ENCODE measurements at places on chromosomes 6 and 20.

GRCh38 chr20:13684566-13685222 is 46.0 kb upstream of the TASP1 start:
- peak; percentile 10 for DNase-seq

- peak; percentile 21 for DNase-seq
Measured at GRCh38 chr6:4134841-4135664, at the start of gene ECI2. Gene ECI2, minus strand, starts transcription at chr6:4135575. Its CDS starts 15 bp downstream, at chr6:4135560.

GRCh38 chr20:19473922-19474286 is 261.5 kb downstream of the SLC24A3 start:
- no peak for DNase-seq

- DNase-seq, result no peak
Measured at GRCh38 chr20:8156235-8157079, 24.4 kb downstream of the PLCB1 start.

- no peak for DNase-seq
Measured at GRCh38 chr6:148192310-148192709, 150.3 kb upstream of the SASH1 start.

GRCh38 chr20:17895641-17896171 is 72.9 kb downstream of the SNX5 start:
- no peak for DNase-seq

GRCh38 chr6:142892254-142893021 is 52.5 kb downstream of the HIVEP2 start:
- DNase-seq, result no peak

GRCh38 chr6:12911427-12911826 is 194.9 kb downstream of the PHACTR1 start:
- no peak for DNase-seq

DNA sequence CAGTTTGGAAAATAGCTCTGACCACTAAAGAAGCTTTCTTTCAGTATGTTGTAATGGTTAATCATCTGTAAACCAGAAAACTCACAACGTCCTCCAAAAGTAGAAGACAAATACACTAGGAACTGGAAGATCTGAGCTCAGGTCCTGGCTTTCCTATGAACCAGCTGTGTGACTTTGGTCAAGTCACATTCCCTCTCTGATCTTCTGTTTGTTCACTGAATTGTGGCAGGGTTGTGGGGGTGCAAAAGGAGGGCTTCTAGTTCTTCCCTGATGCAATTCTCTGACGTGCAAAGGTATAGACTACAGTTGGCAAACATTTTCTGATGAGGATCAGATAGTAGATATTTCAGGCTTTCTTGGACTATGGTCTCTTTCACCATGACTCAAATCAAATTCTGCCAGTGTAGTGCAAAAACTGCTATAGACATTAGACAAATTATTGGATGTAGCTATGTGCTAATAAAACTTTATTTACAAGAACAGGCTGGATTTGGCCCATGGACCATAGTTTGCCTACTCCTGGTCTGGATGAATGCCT is 44.9 kb downstream of the ATXN1 start:
- no peak for DNase-seq

GRCh38 chr6:15549371-15549770 is 113.5 kb downstream of the DTNBP1 start:
- DNase-seq, result no peak

- DNase-seq, result no peak
Measured at GRCh38 chr20:17998446-17998845, 29.6 kb downstream of the MGME1 start.

DNA sequence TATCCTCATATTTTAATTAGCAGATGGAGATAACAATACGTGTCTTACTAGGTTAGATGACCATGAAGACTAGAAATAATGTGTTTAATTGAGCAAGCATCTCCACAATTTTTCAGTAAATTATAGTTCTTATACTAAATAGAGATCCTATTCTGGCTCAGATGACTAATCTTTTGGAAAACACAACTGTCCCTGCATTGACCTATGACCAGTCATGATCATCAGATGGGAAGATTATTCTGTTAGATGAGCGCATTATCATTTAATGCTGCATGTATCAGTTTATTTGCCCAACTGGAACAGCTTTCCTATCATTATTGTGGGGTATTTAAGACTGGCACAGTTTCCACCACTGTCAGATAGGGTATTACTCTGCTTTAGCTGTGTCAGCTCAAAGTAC is 185.5 kb downstream of the MOXD1 start:
- DNase-seq, result no peak

- DNase-seq, result no peak
Measured at GRCh38 chr6:130934848-130935585, 107.8 kb downstream of the SMLR1 start.

DNA sequence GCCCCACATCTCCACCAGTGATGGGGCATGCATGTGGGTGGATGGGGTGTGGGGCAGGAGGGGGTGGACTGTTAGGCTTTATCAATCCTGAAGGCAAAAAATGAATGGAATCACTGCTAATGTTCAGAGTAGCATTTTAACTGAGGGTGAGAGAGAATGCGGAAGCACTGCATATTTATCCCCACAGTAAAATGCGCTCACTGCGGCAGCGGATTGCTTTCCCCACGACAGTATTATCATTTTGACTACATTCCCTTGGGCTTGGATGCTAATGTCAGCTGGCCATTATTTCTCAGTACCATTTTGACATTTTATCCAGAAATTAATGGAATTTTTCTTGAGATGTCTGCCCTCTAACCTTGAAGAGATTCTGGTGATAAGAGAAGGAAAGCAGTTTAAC is 13.4 kb downstream of the ALDH8A1 start:
- DNase-seq, result no peak

DNA sequence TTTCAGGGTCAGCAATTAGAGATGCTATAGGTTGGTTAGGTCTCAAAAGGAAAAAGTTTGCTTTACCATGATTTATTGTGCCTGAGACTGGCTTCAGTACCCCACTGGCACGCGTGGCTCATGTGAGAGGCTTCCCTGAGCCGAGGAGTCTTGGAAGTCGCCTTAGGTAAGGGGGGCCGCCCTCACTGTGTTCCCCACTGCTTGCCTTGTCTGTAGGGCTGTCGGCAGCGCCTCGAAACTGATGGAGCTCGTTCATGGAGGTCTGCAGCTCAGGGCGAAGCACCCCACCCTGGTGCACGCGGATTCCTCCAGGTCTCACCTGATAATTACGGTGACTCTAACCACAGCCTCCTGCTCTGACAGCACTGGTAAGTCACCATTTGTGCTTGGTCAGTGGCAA is 39.2 kb downstream of the FRMD1 start:
- DNase-seq, result no peak

GRCh38 chr6:148169706-148170105 is 172.9 kb upstream of the SASH1 start:
- no peak for DNase-seq

DNA sequence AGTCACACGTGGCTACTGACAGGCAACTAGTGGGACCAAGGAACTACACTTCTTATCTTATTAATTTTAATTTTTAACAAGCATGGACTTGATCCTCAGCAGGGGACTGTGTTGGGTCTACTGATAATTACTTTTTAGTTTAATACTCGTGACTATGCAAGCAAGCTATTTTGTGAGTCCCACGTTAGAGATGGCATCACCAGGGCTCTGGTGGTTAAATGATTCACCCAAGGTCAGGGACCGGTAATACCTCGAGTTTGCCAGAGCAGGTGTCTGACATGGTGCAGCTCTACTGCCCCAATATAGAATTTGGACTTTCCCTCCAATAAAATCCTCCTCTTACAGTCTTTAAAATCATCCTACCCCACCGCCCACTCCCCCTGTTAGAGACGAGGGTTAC is 98.6 kb upstream of the RIN2 start:
- no peak for DNase-seq

DNA sequence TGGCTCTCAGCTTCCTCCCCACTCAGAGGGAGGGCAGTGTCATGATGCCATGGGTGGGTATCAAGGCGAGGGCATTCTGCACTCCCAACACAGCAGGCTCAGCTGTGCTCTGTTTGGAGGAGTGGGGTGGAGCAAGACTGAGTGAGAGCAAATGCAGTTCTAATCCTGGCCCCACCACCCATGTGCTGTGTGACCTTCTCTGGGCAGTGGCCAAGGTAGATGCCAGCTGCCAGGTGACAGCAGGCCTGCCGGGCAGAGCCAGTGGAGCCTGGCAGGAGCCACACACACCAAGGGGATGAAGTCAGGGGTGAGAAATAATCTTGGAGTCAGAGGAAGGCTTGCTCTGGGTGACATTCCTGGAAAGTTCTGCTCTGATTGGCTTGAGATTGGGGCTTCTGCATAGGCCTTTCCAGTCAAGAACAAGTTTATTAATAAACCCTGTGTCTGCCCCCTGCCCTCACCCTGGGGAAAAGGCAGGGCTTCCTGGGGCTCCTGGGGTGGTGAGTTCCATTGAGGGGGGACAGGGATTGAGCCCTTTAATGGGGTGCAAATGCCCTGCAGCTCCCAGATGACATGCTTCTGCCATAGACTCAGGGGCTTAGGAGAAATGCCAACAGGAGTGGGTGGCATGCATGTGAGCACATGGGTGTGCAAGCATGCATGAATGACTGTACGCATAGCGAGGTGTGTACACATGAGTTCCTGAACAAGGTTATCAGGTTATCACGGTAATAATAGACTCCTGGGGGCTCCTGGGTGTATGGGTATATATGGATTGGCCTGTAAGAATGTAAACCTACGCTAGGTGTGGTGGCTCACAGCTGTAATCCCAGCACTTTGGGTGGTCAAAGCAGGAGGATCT is 134.2 kb downstream of the MRPL14 start:
- no peak for DNase-seq

DNA sequence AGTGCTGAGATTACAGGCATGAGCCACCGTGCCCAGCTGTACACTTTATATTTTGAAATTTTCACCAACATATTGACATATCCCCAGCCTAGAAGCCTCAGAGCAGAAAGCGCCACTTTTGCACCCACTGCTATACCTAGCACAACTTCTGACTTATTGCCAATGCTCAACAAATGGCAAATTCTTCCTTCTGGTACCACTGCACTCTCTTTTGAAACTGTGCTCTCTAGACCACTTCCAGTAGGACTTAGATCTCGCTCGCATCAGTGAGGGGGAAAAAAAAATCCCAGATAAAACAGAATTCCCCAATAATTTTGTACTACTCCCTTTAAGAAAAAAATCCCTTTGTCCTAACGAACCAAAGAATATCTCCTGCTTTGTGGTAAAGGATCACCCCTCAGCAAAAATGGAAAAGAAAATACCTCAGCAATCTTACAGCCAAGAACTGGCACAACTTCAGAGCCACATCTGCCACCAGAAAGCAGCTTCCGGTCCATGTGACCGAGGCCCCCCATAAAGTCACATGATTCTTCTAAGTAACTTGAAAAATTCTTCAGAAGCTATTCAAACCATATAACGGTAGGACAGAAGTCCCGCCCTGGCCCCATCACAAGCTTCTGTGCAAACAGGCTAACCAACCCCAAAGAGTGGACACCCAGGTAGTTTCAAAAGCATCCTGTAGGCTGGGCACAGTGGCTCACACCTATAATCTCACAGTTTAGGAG is 18.5 kb upstream of the IL17F start:
- no peak for DNase-seq

DNA sequence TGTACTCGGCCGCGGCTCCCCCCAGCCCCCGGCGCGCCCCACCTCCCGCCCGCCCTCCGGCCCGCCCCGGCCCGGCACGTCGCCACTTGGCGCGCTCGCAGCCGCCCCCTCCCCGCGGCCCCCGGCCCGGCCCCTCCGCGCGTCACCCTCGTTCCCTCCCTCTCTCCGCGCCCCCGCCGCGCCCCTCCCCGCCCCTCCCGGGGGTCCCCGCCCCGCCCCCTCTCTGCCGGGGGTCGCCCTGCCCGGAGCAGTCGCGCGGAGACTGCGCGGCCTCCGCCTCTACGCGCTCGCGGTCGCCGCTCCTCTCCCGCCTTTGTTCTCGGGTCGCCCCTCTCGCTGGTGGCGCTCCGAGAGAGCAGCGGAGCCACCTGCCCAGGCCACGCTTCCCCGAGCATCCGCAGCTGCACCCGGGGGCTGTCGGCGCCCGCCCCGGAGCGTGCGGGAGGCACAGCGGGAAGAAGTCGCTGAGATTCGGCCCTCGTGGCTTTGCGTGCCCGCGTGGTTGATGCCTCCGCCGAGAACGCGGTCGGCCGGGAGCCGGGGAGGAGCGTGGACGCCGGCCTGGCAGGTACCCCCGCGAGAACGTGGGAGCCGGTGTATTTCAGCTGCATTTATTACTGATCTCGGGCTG is at the start of gene PHF10:
Gene PHF10 (minus strand): TSS at position 7 of the 631 bp plus-strand sequence. CDS start 569 bp downstream, outside the sequence.
- DNase-seq, result peak; percentile 58

- no peak for DNase-seq
Measured at GRCh38 chr6:93794166-93794565, 374.8 kb upstream of the EPHA7 start.

DNA sequence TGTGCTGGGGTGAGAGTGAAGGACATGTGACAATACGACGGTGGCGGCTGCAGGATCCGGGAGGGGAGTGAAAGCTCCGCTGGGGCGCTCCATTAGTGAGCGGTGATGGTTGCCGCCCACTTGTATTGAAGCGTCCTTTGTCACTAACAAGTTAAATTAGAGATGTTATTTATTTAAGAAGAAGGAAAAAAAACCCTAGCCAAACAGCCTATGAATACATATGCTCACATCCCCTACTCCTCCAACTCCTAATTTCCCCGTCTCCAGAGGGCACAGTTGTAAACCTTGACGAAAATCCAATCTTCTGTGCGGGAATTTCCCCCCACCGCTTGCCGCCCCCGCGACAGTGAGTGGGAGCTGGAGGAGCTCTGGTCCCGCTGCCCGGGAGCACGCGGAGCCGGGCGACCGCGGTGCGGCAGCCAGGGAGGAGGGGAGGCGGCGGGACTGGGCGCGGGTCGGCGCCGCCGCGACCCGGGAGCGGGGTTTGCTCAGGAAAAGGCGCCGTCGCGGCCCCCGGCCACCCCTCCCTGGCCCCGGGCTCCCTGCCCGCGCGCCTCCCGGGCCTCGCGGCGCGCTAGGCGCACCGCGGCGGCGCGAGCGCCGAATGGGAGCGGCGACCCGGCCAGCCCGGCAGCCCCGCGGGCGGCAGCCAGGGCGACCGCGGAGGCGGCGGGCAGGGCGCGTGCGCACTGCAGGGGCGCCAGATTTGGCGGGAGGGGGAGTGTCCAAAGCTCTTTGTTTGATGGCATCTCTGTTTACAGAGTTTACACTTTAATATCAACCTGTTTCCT is at the start of gene MYB:
Gene MYB (plus strand): TSS at position 767 of the 791 bp plus-strand sequence. CDS start 206 bp downstream, outside the sequence.
- DNase-seq, result peak; percentile 76

DNA sequence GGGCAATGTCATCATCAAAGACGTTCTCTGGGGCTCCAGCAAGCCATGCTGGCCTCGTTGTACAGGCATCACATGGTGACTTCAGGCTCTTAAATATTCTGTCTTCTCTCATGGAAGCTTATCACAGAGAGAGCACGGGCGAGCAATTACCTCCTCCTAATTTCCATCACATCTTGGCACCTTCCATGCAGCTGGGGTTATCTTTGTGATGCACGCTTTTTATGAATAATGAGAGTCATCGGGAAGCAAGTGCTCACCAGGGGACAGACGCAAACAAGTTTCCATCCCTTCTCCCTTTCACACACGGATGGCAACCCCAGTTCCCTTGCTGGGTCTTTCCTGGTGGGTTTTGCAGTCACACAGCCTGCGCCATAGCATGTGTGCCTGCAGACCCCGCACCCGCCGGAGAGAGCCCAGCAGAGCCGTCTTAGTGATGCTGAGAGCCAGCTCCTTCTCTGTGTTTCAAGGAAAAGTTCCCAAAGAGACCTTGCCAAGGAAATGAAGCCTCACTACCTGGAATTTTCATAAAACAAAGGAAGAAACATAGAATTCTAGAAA is 116.3 kb upstream of the AFDN start:
- DNase-seq, result no peak
